Endothelial cell of umbilical vein (primary cell): ENCODE measurements at places on chromosomes 2 and 18. TPM values are rescaled to one million over a fixed set of nuclear protein-coding genes. Genes with fewer than 3 reads are reported as not detected.

GRCh38 chr2:173630425-173631126 is 275.9 kb downstream of the CDCA7 start:
- H3K27ac ChIP-seq = no peak overlapping the region
- H3K4me1 ChIP-seq = no peaks in the 10 kb centered on the region
- no peak overlapping the region for H3K4me3 ChIP-seq
- DNase-seq = no peak

DNA sequence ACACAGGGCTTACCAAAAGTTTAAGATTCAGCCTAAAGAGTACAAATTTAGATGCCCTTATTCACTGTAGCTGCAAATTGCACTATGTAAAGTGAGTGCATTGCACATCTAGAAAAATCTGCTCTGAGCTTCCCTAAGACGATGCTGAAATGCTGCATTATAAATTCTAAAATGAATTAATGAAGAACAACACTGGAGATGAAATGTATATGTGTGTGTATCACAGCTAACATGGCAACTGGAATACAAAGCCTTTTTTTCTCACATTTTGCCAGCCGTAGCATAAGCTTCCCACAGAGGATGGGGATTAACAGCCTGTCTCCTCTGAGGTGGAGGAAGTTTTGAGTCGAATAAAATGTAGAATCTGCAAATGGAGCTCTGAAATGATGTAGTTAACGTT is 338.3 kb upstream of the ZEB2 start:
- no peak overlapping the region for H3K4me3 ChIP-seq
- no peak overlapping the region for H3K27ac ChIP-seq
- H3K4me1 ChIP-seq = no peaks in the 10 kb centered on the region

- no peaks in the 10 kb centered on the region for H3K36me3 ChIP-seq
- no peaks in the 10 kb centered on the region for H3K27me3 ChIP-seq
- peaks cover 2% of the 10 kb centered on the region for H3K4me1 ChIP-seq
- peak; percentile 33 for DNase-seq
- no peak overlapping the region for H3K4me3 ChIP-seq
Observed at GRCh38 chr18:54852780-54853675, 24.8 kb downstream of the RAB27B start.

DNA sequence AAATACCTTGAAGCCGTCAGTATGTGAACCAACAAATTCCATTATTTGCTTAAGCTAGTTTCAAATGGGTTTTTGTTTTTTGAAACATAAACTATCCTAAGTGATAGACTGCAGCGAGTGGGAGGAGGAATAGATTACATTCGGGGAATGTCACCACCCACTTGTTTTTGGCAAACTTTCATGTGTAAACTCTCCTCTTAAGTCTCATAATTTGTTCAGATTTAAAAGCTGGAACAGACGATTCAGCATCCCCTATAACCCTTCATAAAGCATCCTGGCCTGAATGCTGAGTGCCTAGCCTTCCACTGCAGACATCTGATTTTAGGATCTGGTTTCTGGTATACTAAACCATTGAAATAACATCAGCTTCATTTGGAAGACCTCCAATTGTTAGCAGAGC is 51.0 kb downstream of the CPO start:
- no peaks in the 10 kb centered on the region for H3K27me3 ChIP-seq
- H3K4me1 ChIP-seq = no peaks in the 10 kb centered on the region
- H3K27ac ChIP-seq = no peak overlapping the region
- DNase-seq = no peak
- no peak overlapping the region for H3K4me3 ChIP-seq

The VIT gene
- total RNA-seq = 0.48 and 0.88 TPM in 2 replicates

The CYP27C1 gene
- total RNA-seq = not detected in 2 replicates

The SOWAHC gene
- 3.6 and 4.1 TPM in 2 replicates for total RNA-seq
